ENCODE measurements at places on chromosomes 2 and 18.
A peak's percentile ranks its signal among the peaks of the same experiment; 100 is the strongest.

GRCh38 chr18:23924813-23925212 is 89.7 kb upstream of the TTC39C start:
- H3K4me1 ChIP-seq = no peaks in the 10 kb centered on the region
- no peak for DNase-seq
- no peaks in the 10 kb centered on the region for H3K27me3 ChIP-seq
- no peaks in the 10 kb centered on the region for H3K36me3 ChIP-seq
- no peak overlapping the region for H3K4me3 ChIP-seq

DNA sequence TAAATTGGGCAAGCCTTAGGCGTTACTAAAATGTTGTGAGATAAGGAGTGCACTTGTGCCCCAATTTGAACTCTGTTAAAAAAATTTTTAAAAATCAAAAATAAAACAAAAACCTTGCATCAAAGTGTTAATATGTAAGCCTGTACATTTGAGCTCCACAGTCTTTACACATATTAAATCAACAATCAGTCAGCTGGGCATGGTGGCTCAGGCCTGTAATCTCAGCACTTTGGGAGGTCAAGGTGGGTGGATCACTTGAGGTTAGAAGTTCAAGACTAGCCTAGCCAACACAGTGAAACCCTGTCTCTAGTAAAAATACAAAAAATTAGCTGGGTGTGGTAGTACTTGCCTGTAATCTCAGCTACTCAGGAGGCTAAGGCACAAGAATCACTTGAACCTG is 16.3 kb downstream of the TMEM17 start:
- no peak for DNase-seq
- no peak overlapping the region for H3K27ac ChIP-seq
- no peak overlapping the region for H3K4me3 ChIP-seq
- peaks cover 14% of the 10 kb centered on the region for H3K4me1 ChIP-seq

DNA sequence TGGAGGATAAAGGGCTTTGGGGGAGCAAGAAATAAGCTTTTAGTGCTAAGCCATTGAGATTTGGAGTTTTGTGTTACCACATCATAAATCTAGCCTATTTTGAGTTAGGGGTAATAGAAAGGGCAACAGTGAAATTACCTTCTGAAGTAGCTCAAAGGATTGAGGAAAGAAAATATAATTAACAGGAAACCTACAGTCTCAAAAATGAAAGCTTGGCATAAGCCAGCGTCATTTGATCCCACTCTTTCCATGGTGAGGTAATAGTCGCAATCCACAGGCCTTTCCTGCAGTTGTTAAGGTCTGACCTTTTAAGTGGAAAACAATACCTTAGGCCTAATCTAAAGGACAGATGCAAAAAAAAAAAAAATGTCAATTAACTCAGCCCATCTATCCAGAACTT is 182.7 kb downstream of the UXS1 start:
- H3K4me1 ChIP-seq = no peaks in the 10 kb centered on the region
- no peaks in the 10 kb centered on the region for H3K36me3 ChIP-seq
- DNase-seq = no peak

DNA sequence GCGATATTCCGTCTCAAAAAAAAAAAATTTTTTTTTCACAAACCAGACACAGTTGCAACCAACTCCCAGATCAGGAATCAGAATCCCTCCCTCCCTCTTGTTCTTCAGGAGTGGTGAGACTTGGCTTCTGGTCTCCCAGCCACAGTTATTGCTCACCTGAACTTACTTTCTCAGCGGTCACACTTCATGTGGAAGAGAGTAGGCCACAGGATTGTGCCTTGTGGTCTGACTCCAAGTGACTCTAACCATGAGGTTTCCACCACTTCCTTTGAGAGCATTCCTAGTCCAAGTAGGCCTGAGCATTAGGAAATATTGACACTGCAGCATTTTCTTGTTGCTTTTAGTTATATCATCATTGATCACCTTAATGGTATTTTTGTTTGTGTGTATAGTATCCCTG is 12.1 kb downstream of the FMNL2 start:
- peaks cover 11% of the 10 kb centered on the region for H3K36me3 ChIP-seq
- no peaks in the 10 kb centered on the region for H3K27me3 ChIP-seq
- H3K4me1 ChIP-seq = peaks cover 9% of the 10 kb centered on the region
- no peak for DNase-seq

- H3K27me3 ChIP-seq = no peaks in the 10 kb centered on the region
- DNase-seq = peak; percentile 35
- peaks cover 8% of the 10 kb centered on the region for H3K4me1 ChIP-seq
- peak overlapping the region; percentile 62 for H3K27ac ChIP-seq
- H3K36me3 ChIP-seq = no peaks in the 10 kb centered on the region
- H3K4me3 ChIP-seq = peak overlapping the region; percentile 76
Measured at GRCh38 chr2:60554074-60554645, 706 bp upstream of the BCL11A start.

DNA sequence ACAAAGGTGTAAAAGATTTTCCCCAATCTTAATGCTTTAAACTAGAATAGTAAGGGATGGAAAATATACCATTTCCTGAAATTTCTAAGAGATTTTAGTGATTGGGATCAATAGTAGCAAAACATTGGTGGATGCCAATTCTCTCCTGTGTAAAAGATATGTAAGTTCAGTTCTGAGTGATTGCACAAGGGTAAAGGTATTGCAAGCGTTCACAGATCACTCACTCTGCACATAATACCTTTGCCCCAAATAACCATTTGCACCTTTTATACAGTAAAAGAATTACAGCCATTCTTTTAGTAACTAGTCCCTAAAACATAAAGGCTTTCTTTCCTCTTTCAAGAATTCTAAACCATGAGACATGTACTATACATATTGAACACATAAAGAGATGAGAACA is 13.0 kb upstream of the ZCCHC2 start:
- no peaks in the 10 kb centered on the region for H3K36me3 ChIP-seq
- peak; percentile 80 for DNase-seq
- no peak overlapping the region for H3K4me3 ChIP-seq
- H3K27me3 ChIP-seq = no peaks in the 10 kb centered on the region
- H3K27ac ChIP-seq = no peak overlapping the region

GRCh38 chr2:195582188-195582587 is 74.8 kb upstream of the SLC39A10 start:
- no peak overlapping the region for H3K4me3 ChIP-seq
- DNase-seq = no peak
- H3K4me1 ChIP-seq = no peaks in the 10 kb centered on the region
- H3K27ac ChIP-seq = no peak overlapping the region
- no peaks in the 10 kb centered on the region for H3K36me3 ChIP-seq

DNA sequence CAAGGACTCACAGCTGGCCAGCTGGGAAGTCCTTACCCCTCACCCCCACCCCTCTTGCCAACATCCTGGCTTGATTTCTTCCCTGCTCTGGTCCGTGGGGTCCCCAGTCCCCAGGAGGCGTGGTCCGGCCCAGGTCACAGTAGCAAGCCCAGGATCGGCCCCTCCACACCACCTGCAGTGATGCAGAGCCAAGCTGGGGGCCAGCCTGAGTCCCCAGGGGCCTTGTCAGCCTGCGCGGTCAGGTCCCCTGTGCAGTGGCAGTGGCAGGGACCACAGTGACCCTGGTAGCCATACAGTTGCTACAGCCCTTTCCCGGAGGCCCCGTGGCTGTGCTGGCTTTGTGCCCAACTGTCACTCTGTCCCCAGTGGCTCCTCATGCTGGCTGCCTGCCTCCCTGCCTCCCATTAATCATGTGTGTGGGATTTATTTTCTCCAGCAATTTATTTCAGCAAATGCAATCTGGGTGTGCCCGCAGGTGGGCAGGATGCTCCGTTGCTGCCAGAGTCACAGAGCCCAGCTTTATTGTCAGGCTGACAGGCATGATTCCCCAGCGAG is 8.8 kb upstream of the PRSS56 start:
- H3K4me1 ChIP-seq = no peaks in the 10 kb centered on the region
- H3K27me3 ChIP-seq = no peaks in the 10 kb centered on the region

GRCh38 chr2:113755035-113755834 is 1.2 kb downstream of the SLC35F5 start:
- DNase-seq = no peak
- no peaks in the 10 kb centered on the region for H3K4me1 ChIP-seq
- H3K4me3 ChIP-seq = no peak overlapping the region
- no peak overlapping the region for H3K27ac ChIP-seq

GRCh38 chr2:32058130-32058529 is 5.2 kb upstream of the SPAST start:
- no peaks in the 10 kb centered on the region for H3K36me3 ChIP-seq
- H3K4me1 ChIP-seq = no peaks in the 10 kb centered on the region
- no peak overlapping the region for H3K27ac ChIP-seq
- no peaks in the 10 kb centered on the region for H3K27me3 ChIP-seq
- peak; percentile 39 for DNase-seq

GRCh38 chr18:73220663-73221062 is 352.9 kb upstream of the NETO1 start:
- H3K27me3 ChIP-seq = no peaks in the 10 kb centered on the region
- no peak overlapping the region for H3K4me3 ChIP-seq
- H3K36me3 ChIP-seq = no peaks in the 10 kb centered on the region

DNA sequence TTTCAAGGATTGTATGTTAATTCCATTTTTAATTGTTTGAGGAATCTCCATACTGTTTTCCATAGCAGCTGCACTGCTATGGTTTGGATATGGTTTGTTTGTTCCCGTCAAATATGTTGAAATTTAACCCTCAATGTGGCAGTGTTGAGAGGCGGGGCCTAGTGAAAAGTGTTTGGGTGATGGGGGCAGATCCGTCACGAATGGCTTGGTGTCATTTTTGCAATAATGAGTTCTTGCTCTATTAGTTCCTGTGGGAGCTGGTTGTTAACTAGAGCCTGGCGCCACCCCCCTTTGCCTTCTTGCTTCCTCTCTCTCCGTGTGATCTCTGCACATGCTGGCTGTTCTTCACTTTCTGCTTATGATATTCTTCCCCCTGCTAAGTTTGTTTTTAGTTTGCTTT is 71.4 kb upstream of the LDLRAD4 start:
- no peaks in the 10 kb centered on the region for H3K27me3 ChIP-seq
- H3K4me3 ChIP-seq = no peak overlapping the region
- H3K27ac ChIP-seq = no peak overlapping the region
- no peak for DNase-seq
- no peaks in the 10 kb centered on the region for H3K4me1 ChIP-seq
- no peaks in the 10 kb centered on the region for H3K36me3 ChIP-seq

- H3K4me1 ChIP-seq = no peaks in the 10 kb centered on the region
- no peaks in the 10 kb centered on the region for H3K36me3 ChIP-seq
- no peak overlapping the region for H3K27ac ChIP-seq
- peak; percentile 36 for DNase-seq
- no peak overlapping the region for H3K4me3 ChIP-seq
Measured at GRCh38 chr2:74267068-74267467, 68.7 kb downstream of the MTHFD2 start.

DNA sequence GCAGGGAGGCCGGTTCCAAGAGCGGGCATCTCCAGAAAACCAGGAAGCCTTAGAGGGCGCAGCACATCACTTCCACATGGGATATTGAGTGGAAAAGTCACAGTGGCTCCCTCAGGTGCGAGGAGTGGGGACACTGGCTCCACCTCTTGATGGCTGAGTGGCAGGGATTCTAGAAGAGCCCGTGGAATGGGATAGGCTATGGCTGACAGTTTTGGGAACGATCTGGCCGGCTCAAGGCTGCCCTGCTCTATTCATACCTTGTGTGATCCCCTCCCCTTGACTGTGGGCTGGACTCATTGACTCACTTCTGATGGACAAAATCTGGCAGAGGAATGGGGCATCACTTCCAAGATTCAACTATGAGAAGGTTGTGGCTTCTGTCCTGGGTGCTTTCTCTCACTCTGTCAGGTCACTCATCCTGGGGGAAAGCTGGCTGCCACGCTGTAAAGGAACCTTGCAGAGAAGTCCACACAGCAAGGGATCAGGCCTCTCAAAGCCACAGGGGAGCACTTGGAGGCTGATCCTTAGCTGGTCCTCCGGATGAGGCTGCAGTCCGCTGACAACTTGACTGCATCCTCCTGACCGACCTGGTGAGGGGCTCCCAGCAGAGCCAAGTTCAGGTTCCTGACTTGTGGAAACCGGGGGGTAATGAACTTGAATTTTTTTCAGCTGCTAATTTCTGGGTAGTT is 46.7 kb upstream of the HS6ST1 start:
- no peaks in the 10 kb centered on the region for H3K36me3 ChIP-seq
- H3K4me1 ChIP-seq = peaks cover 43% of the 10 kb centered on the region
- no peak overlapping the region for H3K4me3 ChIP-seq
- H3K27me3 ChIP-seq = no peaks in the 10 kb centered on the region
- no peak overlapping the region for H3K27ac ChIP-seq
- no peak for DNase-seq

- no peaks in the 10 kb centered on the region for H3K36me3 ChIP-seq
- H3K27me3 ChIP-seq = no peaks in the 10 kb centered on the region
- H3K27ac ChIP-seq = no peak overlapping the region
- H3K4me3 ChIP-seq = no peak overlapping the region
Measured at GRCh38 chr2:85503851-85504777, 34.9 kb upstream of the MAT2A start.

DNA sequence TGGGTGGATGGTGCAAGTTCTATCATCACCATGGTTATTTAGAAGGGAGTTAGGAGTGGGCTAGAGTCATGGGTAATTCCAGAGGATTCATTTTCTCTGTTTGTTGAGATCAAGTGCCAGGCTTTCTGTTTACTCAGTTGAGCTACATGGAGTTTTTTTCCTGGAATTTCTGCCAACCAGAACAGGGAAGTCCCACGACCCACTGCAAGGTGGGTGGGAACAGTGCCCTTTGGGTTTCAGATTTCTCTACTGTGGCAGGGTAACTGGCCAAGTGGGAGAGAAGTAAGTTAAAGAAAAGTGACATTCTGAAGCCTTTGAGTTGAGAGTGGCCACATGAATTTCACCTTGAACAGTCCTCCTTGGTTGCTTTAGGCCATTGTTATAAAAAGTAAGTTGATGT is 138.9 kb downstream of the SLC39A10 start:
- no peaks in the 10 kb centered on the region for H3K36me3 ChIP-seq
- no peak for DNase-seq
- H3K4me1 ChIP-seq = peaks cover 2% of the 10 kb centered on the region
- H3K27me3 ChIP-seq = no peaks in the 10 kb centered on the region
- H3K4me3 ChIP-seq = no peak overlapping the region

DNA sequence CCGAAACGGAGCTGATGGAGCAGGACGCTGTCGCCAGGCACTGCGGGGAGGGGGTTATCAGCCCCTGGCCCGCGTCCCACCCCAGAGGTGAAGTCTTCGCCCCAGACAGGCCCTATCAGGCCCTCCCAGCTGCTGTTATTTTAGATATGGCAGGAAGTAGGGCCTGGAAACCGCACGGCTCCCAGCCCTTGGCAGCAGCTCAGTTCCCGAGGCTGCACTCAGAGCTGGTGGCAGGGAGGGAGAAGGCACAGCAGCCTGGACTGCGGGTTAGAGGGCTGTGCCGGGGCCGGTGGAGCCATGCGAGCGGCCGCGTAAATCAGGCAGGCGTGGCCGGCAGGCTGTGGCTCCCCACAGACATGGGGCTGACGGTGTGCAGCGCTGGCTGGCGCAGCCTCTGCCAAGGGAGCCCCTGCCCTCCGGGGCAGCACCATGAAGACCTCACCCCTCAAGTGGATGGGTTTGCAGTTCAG is 111.4 kb downstream of the NFATC1 start:
- peaks cover 9% of the 10 kb centered on the region for H3K4me1 ChIP-seq
- no peak for DNase-seq
- H3K36me3 ChIP-seq = no peaks in the 10 kb centered on the region
- no peak overlapping the region for H3K4me3 ChIP-seq
- H3K27ac ChIP-seq = no peak overlapping the region

GRCh38 chr2:111111101-111111755 is 9.5 kb upstream of the BCL2L11 start:
- H3K27ac ChIP-seq = no peak overlapping the region
- no peak overlapping the region for H3K4me3 ChIP-seq
- no peaks in the 10 kb centered on the region for H3K36me3 ChIP-seq
- H3K4me1 ChIP-seq = no peaks in the 10 kb centered on the region
- DNase-seq = no peak

GRCh38 chr2:153488072-153488471 is 9.5 kb upstream of the RPRM start:
- no peaks in the 10 kb centered on the region for H3K36me3 ChIP-seq
- no peak for DNase-seq
- H3K27ac ChIP-seq = no peak overlapping the region
- no peak overlapping the region for H3K4me3 ChIP-seq
- no peaks in the 10 kb centered on the region for H3K27me3 ChIP-seq

Data from trophoblast cell (in vitro differentiated cells and primary cell).